ENCODE measurements at places on chromosomes 5 and 9.

- H3K27me3 ChIP-seq, result no peaks in the 10 kb centered on the region
- DNase-seq, result no peak
- H3K4me3 ChIP-seq, result no peak overlapping the region
- no peaks in the 10 kb centered on the region for H3K4me1 ChIP-seq
- H3K36me3 ChIP-seq, result no peaks in the 10 kb centered on the region
- H3K27ac ChIP-seq, result no peak overlapping the region
Measured at GRCh38 chr5:108461628-108462367, 79.9 kb upstream of the FBXL17 start.

GRCh38 chr5:82593481-82593880 is 315.3 kb upstream of the RPS23 start:
- H3K27ac ChIP-seq, result no peak overlapping the region
- no peak overlapping the region for H3K4me3 ChIP-seq
- H3K36me3 ChIP-seq, result no peaks in the 10 kb centered on the region
- H3K27me3 ChIP-seq, result no peaks in the 10 kb centered on the region

DNA sequence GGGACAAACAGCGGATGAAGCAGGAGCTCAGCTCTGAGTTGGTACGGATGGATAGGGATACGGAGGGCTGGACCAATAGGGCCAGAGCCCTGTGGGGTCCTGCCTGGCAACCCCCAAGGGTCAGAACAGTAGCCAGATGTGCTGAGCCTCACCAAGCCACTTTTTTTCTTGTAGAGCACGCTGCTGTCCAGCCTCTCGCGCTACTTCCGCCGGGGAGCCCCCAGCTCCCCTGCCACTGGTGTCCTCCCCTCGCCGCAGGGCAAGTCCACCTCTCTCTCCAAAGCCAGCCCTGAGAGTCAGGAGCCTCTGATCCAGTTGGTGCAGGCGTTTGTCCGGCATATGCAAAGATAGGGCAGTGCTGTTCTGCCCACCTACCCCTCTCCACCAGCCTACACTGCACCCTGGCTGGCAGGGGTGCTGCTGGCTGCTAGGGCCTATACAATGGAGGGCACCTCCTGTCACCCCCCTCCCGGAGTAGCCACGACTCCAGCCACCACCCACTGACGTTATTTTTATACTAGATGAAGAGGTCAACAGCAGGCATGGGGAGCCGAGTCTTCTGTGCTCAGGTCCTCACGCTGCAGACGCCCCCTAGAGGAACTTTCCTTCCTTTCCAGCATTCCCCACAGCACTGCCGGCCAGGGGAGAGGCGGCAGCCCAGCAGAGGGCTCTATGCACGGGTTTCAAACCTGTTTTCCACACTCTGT is 21.6 kb downstream of the SH3GLB2 start:
- DNase-seq, result peak; percentile 85
- no peaks in the 10 kb centered on the region for H3K27me3 ChIP-seq
- H3K36me3 ChIP-seq, result peaks cover 69% of the 10 kb centered on the region
- H3K27ac ChIP-seq, result no peak overlapping the region

- DNase-seq, result peak; percentile 29
- H3K4me1 ChIP-seq, result no peaks in the 10 kb centered on the region
- no peak overlapping the region for H3K4me3 ChIP-seq
Measured at GRCh38 chr5:118611332-118611945, 376.9 kb downstream of the DTWD2 start.

- no peak overlapping the region for H3K4me3 ChIP-seq
- H3K27ac ChIP-seq, result no peak overlapping the region
- DNase-seq, result no peak
Measured at GRCh38 chr5:84825606-84826005, 440.9 kb upstream of the EDIL3 start.

- no peaks in the 10 kb centered on the region for H3K27me3 ChIP-seq
- no peak overlapping the region for H3K27ac ChIP-seq
- no peak overlapping the region for H3K4me3 ChIP-seq
- no peak for DNase-seq
- no peaks in the 10 kb centered on the region for H3K4me1 ChIP-seq
Measured at GRCh38 chr5:55546947-55547346, 12.2 kb upstream of the PLPP1 start.

DNA sequence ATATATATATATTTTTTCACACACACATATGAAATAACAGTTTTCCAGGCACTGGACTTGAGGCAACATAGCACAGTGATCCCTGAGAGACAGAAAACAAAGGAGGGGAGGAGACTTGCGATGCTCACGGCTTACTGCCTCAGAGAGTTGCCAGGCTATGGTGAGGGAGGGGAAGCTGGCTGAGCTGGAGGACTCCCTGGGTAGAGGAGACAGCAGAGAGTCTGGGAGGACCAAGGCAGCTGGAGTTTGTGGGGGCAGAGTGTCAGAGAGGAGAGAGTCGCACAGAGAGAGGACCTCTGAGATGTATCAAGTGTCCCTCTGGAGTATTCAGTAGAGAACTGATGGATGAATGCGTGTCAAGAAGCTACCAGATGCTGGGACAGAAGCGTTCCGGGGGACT is 23.1 kb upstream of the QSOX2 start:
- peaks cover 5% of the 10 kb centered on the region for H3K4me1 ChIP-seq
- DNase-seq, result no peak
- H3K4me3 ChIP-seq, result no peak overlapping the region
- no peak overlapping the region for H3K27ac ChIP-seq
- peaks cover 12% of the 10 kb centered on the region for H3K27me3 ChIP-seq

Data from SJCRH30 (cell line).